H54 (cell line): ENCODE measurements at places on chromosomes 16 and 17.

DNA sequence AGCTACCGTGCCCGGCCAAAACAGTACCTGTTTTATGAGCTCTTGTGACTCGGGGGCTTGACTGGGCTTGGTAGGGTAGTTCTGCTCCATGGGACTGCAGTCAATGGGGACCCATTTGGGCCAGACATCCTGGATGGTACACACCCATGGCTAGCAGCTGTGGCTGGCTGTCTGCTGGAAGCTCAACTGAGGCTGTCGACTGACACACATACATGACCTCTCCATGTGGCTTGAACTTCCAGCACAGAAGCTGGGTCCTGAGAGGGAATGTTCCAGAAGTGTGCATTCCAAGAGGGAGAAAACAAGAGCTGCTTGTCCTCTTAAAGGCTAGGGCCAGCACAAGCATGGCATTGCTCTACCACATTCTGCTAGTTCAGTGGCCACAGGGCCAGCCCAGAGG is 14.9 kb upstream of the NKD1 start:
- no peak for DNase-seq

- no peak for DNase-seq
Measured at GRCh38 chr17:6541886-6542285, 14.5 kb downstream of the PITPNM3 start.

GRCh38 chr16:85923153-85924021 is 24.4 kb downstream of the IRF8 start:
- DNase-seq = no peak

DNA sequence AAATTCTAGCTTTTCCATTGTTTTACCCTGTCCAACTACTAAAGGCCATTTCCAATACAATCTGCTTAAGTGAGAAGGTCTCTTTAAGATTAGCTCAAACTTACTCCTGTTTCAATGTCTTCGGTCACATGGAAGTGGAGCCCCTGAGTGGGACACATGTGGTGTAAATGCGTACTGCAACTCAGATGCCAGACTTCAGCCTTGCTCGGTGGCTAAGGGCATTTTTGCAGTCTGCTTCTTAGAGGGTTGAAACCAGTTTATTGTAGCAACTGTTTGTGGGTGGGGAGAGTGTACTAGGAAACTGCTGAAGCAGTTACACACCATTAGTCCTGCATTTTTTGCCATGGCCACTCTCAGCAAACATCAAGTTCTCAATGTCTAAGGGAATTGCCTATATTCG is 140.6 kb downstream of the PARN start:
- DNase-seq = no peak

- DNase-seq = no peak
Measured at GRCh38 chr16:73065632-73066330, 17.9 kb upstream of the ZFHX3 start.

DNA sequence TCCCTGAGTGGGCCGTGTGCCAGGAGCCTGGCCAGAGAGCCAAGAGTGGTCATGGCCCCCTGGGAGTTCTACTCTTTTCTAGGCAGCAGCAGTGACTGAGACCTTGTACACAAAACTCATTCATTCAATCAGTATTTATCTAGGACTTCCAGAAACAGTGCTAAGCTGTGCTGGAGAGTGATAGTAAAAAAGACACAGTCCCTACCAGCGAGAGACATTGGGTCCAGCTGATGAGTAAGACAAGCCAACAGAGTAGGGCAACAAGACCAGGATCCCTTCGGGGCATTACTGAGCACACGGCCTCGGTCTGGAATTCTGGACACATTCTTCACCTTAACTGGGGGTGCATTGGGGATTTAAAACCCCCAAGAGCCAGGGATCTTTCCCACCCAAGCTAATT is 20.2 kb downstream of the CBX4 start:
- no peak for DNase-seq

GRCh38 chr17:30323895-30324319 is 9.9 kb downstream of the TMIGD1 start:
- no peak for DNase-seq

- DNase-seq = no peak
Measured at GRCh38 chr16:56967733-56968132, 6.0 kb downstream of the CETP start.

DNA sequence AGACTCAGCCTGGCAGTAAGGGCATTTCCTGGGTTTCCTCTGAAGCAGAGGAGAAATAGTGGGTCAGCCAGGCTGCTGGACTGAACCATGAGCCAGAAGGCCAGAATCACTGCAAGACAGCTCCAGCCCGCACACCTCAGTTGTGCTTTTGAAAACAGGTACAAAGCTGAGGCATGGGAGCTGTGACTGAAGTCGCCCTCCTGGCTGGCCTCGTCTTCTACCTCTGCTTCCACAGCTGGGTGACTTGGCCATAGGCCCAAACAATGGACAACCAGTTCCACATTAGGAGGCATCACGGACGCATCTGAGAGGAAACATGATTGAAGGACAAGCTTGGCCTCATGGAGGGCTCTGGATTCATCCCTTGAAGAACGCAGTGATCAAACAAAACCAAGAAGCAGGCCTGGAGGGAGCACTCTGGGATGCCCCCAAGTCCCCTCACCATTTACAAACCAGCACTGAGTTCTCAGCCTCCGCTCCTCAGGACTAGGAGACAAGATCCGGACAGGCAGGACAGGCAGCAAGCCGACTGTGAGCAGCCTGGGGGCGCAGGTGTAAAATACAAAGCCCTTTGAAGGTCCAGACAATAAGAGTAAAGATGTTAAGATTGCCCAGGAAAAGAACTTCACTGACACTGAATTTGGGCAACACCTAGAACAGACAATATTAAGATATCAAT is 68.7 kb downstream of the N4BP1 start:
- DNase-seq = no peak

DNA sequence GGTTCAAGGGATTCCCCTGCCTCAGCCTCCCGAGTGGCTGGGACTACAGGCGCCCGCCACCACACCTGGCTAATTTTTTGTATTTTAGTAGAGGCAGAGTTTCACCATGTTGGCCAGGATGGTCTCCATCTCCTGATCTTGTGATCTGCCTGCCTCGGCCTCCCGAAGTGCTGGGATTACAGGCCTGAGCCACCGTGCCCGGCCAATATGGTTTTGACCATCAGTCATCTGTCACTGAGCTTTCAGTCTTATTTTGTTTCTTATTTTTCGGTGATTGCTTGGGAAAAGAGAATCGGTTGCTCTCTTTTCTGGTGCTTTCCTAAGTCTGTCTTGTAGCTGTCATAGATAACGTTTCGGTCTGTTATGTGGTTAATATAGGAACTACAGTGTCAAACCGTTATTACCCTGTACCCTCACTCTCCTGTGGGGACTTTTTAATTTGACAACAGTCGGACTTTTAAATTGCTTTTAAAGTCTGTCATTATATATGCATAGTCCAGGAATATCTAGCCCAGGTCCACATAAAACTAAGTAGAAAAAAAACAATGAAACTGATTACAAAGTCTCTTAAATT is 453.4 kb downstream of the KCNJ18 start:
- no peak for DNase-seq

GRCh38 chr17:47693731-47694580 is at the start of gene TBKBP1:
TBKBP1 (plus strand) TSS chr17:47694161; CDS start chr17:47696113, 1,952 bp downstream.
- DNase-seq = peak; percentile 59

DNA sequence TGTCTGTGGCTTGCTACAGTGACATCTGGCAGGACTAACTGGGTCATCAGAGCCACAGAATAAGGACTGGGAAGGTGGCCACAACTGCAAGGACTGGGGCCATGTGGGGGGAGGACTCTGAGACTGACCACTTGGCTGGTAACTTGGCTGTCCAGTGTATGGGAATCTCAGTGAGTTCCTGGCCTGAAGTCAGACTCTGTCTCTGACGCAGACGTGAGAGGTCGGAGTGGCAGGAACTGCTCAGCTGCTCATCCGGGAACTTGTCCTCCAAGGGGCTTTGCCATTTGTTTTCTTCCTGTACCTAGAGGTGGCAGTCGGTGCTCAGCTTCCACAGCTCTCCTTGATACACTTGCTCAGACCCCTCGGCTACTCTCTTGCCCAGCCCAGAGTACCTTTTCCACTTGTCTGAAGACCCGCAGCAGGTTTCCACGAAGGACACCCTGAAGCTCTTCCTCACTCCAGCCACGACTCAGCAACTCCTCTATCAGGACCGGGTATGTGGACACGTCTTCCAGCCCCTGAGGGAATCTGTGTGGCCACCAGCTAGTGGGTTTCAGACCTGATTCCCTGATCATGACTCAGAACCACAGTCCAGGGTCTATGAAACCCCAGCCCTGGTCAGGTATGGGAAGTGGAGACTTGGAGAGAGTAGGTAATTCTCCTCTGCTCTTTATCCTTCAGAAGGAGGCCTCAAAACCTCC is 7.3 kb upstream of the DPEP3 start:
- DNase-seq = no peak

- DNase-seq = no peak
Measured at GRCh38 chr16:80631581-80631980, 90.8 kb downstream of the DYNLRB2 start.

DNA sequence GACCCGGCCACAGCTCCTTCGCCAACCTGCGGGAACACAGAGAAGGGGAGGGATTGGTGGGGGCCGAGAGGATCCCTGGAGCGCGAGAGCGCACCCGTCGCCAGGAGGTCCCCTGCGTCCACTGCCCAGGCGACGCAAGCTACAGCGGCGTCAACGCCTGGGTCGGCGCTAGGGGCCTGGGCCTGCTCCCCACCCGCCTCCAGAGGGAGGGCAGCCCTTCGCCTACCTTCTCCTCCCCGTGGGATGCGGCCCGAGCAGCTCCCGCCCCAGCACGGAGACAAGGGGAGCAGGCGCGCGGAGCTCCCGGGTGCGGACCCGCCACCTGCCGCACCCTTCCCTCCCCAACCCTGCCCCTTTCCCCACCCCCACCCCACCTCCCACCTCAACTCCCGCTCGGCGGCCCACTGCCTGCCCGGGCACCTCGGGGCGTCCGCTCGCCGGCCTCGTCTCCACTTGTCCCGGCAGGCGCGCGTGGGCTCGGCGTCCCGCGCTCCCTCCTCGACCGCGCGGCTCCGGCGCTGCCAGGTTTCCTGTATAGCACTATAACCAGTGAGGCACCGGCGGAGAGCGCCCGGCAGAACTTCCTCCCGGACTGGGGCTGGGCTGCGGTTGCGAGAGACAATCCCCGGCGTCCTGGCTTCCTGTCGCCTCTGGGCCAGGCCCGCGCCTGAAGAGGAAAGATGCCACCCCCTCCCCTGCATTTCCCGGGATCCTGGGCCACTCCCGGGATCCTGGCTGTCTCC is 119.1 kb upstream of the SMURF2 start:
- no peak for DNase-seq

DNA sequence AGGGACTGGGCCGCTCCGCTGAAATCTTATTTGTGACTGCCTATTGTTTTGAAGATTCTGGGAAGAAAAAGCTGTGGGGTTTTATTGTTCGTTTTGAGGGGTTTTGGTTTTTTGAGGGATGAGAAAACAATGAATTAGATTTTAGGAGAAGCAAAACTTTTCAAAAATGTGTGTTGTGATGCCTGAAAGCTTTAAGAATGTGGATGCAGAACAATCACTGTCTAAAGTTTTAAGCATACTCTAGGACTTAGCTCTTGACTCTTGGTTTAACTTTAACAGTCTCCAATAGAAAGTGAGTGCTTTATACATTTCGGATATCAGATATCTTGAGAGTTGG is 899 bp downstream of the CFAP52 start:
- DNase-seq = no peak

DNA sequence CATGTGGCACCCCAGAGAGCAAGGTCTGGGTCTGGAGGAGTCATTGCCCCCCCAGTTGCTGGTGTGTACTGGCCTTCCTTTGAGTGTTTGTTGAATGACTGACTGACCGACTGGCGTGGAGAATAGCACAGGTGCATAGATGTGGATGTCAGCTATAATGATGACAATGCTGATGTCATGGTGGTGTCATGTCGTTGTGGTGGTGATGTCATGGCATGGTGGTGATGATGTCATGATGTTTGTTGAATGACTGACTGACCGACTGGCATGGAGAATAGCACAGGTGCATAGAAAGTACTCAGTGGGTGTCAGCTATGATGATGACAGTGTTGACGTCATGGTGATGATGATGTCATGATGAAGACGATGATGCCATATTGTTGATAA is 22.1 kb downstream of the TMEM114 start:
- DNase-seq = no peak

GRCh38 chr17:15649861-15650421 is 30.4 kb upstream of the FBXW10B start:
- DNase-seq = no peak

DNA sequence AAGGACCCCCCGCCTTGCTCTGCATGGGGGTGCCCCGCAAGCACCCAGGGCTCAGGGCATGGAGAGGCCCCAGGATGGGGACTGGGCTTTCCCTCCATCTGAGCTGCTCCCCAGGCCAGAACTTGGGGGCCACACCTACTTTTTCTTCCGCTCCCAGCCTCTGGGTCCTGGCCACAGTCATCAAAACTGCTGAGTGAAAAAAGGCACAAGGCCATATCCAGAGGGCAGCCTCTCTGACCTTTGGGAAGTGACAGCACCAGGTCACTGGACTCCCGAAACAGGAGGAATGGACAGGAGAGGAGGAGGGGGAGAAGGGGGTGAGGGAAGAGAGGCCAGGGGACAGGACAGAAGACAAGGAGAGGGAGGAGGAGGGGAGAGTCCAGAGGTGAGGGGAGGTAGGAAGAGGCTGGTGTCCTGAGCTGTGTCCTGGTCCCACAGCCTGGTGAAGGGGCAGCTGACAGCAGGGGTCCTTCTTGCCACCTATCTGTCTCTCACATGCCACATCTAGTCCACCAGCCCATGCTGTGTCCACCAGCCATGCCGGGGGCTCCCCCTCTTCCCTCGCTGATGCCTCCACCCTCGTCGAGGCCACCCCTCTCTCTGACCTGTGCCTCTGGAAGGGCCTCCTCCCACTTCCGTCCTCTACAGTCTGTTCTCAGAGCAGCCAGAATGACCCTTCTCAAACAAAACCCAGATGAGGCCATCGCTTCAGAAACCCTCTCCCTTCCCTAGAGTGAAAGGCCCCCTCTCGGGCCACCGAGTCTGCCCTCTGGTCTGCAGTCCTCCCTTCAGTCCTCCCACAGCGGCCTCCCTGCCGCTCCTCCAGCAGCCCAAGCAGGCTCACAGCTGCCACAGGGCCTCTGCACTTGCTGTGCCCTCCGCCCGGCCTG is 73.9 kb upstream of the TOB1 start:
- DNase-seq = no peak

DNA sequence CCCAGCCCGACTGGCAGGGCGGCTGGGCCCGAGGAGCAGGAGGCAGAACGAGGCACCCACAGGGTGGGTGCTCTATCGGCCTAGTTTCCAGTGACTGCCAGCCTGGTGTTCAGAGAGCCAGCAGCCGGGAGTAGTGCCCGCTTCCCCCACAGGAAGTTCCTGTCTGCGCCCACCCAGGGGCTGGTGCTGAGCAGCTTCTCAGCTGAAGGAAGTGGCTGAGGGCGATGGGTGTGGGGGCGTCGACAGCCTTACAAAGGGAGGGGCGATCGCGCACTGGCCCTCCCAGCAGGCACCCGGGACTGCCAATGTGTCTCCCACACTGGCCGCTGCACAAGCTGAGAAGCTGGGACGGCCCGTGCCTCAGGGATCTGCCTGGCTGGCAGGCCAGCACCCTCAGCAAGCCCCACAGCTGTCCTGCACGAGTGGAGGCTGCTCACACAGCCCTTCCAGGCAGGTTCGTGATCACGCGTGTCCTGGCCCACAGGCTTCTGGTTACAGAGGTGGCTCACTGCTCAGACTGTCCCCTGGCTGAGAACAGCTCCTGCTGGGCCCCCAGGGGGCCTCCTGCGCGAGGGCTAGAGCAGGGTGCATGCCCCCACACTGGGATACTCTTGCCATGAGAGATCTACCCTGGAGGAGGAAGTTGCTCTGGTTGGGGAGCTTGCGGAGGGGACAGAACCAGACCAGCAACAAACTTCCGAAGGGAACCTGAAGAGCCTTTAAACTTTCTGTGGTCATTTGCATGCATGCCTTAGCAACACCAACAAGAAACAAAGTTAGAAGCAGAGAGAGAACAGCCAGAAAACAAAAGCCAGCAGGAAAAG is 2.5 kb downstream of the RNF166 start:
- DNase-seq = no peak
